ENCODE measurements at places on chromosomes 1 and 21.

GRCh38 chr1:93159337-93159736 lies 20.9 kb downstream of the TMED5 start:
- DNase-seq, result no peak

- no peak for DNase-seq
These were observed 26.5 kb downstream of the TMEM63A start for GRCh38 chr1:225855503-225856300.

DNA sequence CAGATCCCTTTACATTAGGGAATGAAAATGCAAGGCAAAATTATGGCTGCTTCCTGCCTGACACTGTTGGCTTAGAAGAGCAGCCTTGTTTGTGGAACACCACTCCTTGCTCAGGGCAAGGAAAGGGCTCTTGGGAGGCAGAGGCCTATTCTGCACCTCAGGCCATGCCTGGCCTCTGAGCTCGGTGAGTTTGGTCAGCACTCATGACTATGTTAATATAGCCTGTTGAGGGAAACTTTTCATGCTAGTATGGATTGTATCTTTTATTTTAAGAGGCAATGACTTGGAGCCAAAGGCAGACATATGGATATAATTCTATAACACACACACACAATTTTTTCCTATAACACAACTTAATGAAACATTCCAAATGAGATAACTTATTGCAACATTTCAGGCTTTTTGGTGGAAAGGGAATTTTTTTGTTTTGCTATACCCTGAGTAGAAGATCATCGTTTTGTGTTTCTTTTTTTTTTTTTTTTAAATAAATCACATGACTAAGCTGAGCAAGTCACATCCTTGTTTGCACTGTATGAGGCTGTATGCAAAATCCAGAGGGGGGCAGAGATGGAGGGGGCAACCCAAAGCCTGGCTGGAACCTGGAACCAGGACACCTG lies 5.6 kb upstream of the YRDC start:
- DNase-seq, result no peak

GRCh38 chr1:150925080-150925479 lies 1.1 kb upstream of the SETDB1 start:
- DNase-seq, result peak; percentile 77

DNA sequence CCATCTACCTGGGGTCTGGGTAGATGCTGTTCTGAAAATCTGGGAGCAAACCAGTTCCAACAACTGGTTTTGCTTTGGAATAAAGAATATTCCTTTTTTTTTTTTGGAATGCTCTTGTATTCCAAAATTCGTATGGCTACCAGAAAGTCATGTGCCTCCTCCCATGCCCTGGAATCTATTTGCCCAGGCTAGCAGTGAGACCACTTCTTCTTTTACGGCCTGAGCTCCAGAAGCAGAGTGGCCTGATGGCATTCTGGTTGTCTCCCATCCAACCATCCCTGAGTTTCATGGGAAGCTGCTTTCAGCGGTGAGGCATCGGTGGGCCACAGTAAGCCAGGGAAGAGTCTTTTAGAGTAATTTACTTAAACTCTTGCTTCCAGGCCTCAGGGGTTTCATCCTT lies 113.4 kb upstream of the RAB4A start:
- DNase-seq, result no peak

GRCh38 chr1:244106176-244106575 lies 55.1 kb downstream of the ZBTB18 start:
- no peak for DNase-seq

GRCh38 chr1:91851130-91852010 lies 34.6 kb downstream of the TGFBR3 start:
- peak; percentile 85 for DNase-seq

DNA sequence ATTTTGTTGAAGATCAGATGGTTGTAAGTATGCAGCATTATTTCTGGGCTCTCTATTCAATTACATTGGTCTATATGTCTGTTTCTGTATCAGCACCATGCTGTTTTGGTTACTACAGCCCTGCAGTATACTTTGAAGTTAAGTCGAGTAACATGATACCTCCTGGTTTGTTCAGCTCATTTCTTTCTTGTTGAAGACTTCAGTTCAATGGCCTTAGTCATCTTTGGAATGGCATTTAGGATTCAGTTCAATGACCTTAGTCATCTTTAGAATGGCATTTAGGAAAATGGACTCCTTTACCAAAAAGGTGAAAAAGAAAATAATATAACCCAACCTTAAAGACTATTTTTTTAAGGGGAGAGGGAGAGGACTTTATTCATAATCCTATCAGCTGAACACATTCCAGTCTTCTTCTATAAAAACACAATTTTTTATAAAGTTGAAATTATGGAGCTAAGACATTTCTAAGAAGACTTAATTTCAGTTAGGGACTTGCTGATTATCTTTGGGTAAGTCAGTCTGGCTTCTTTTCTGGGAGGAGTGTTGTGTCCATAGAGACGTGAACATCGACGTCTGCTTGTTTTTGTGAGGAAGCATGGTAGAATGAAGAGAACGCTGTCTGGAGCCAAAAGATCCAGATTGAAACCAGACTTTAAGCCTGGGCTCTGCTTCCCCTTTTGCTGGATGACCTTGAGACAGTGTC lies 48.3 kb downstream of the DDR2 start:
- no peak for DNase-seq

DNA sequence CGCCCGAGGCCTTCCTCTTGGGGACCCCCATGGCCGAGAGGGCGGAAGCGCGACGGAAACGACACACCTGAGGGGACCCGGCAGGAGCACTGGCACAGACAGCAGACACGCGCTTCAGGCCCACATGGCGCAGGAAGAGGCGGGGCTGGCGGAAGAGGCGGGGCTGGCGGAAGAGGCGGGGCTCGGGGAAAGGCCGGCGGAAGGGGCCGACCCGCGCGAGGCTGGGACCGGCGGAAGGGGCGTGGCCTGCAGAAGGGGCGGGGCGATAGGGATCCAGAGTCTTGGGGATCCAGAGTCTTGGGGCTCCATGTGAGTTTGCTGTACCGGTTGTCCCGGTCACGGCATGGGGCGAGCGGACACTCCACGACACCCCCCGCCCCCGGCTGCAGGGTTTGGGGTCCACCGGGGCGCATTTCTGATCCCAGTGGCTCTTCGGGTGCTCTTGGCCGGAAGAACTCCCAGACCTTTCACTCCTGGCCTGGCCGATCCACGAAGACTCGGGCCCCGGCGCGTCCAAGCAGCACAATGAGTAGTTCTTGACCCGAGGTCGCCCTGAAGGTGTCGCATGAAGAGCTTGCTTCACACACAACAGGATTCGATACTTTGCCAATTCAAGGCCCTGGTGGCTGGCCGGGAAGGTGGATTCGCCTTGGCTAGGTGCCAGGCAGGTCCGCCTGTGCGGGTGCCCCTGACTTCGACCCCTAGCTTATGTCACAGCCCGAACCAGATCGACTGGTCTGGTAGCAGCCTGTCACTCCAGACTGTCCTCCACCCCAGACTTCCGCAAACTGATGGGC lies at the start of gene URB1:
TSS of gene URB1 (minus strand) at position 133 of the 797 bp plus-strand sequence. CDS start at position 31, 102 bp downstream.
- peak; percentile 98 for DNase-seq

DNA sequence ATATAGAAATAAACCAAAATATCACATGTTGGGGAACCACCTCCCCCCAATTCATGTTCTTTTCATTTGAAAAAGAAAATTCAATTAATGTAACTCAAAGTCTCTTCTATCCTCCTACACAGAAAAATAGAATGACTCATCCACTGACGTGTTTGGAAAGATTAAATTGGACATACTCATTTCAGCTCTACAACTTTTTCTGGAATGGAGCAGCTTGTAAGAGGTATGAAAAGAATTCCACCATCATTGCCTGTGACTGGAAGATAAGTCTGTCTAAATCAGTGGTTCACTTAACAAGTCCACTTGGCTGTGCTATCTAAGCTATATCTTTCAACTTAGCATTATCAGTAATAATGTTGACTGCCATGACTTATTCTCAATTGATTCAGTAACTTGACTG lies 702.3 kb downstream of the BRINP3 start:
- DNase-seq, result no peak

GRCh38 chr1:65429806-65430205 lies 9.3 kb downstream of the LEPR start:
- no peak for DNase-seq

GRCh38 chr1:40361637-40362036 lies 11.9 kb upstream of the SMAP2 start:
- no peak for DNase-seq

DNA sequence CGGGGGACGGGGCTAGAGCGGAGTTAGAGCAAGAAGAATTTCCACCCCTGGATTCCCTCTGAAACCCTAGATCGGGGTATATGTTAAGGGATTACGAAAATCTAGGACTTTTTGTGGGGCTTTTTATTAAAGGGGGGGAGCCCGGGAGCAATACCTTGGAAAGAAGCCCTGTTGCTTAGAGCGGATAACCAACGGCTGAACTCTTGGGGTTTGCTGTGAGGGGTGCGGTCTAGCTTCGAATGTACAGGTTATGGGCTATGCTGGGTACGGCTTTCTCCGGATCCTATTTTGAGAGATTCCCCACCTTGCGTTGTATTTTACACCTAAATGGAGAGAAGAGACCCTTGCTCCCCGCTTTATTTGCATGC lies 626 bp downstream of the DYRK3 start:
- no peak for DNase-seq

DNA sequence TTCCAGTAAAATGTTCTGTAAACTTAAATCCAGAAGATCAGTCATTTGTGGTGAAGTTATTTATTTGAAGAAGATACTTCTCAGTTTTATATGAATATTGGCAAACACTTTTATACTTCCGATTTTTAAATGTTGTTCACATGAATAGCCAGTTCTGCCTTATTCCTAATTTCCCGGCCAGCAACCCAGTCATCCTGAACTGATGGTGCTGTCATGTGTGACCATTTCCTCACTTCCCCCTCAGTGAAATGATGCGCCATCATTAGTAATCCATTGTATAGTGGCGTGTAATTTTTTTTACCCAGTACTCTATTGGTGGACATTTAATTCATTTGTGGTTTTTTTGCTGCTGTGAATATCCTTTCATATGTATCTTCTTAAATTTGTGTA lies 16.4 kb downstream of the GPSM2 start:
- no peak for DNase-seq

DNA sequence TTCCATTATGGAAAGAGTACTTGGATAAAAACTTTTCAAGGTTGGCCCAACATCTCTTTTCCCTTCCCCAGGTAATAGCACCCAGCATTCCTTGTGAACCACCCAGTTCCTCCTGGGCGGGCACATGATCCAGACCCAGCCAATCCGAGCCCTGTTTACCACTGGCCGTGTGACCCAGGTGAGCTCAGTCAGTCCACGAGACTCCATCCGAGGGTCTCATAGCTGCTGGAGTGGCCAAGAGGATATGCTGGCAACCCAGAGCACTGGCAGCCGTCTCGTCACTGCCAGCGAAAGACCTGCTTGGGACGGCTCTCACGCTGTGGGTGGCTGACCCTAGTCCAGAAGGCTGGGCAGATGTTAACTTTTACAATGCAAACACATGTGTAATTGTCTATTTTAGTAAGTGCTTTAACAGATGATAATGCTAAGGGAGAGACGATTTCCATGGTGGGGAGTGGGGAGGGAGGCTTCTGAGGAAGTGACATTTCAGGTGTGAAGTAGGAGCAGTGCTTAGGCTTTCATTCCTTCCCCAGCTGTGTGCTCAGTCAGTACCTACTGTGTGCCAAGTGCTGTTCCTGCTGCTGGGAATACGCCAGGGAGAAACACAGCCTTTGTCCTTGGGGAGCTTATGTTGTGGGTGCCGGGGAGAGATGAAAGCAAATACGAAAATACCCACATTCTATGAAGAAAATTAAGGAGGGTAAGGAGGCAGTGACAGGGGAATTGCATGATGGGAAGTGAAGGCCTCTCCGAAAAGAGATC lies 24.5 kb downstream of the PARK7 start:
- no peak for DNase-seq

DNA sequence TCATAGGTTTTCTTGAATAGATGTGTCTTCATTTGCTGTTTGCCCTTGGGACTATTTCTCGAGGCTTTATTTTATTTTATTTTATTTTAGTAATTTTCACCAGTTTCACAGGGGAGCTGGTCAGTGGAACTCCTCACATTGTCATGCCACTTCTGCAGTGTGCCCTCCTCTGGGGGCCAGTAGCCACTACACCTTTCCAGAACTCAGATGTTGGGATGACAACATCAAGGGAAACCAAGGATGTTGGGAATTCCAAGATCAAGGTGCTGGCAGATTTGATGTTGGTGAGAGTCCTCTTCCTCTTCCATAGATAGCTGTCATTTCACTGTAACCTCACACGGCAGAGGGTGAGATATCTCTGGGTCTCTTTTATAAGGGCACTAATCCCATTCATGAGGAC lies 35.5 kb downstream of the SLC26A9 start:
- DNase-seq, result no peak

- no peak for DNase-seq
These were observed 45.1 kb upstream of the EPS15 start for GRCh38 chr1:51564124-51564523.

DNA sequence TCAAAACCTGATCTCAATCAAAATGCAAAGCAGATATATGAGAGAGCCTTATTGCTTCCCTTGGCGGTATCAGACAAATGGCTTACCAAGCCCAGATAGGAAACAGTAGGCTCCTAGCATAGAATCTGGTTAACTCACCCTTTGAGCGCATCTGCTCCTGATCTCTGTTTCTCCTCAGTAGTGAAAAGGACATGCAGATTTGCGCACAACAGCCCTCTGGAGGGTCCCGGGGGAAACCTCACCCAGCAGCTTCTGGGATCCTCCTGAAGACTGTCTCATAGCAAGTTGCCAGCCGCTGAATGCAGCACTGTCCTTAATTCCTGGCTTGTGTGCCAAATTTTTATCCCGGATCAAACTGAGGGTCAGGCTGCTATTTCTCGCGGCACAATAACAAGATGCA lies 192.2 kb downstream of the FASLG start:
- no peak for DNase-seq

DNA sequence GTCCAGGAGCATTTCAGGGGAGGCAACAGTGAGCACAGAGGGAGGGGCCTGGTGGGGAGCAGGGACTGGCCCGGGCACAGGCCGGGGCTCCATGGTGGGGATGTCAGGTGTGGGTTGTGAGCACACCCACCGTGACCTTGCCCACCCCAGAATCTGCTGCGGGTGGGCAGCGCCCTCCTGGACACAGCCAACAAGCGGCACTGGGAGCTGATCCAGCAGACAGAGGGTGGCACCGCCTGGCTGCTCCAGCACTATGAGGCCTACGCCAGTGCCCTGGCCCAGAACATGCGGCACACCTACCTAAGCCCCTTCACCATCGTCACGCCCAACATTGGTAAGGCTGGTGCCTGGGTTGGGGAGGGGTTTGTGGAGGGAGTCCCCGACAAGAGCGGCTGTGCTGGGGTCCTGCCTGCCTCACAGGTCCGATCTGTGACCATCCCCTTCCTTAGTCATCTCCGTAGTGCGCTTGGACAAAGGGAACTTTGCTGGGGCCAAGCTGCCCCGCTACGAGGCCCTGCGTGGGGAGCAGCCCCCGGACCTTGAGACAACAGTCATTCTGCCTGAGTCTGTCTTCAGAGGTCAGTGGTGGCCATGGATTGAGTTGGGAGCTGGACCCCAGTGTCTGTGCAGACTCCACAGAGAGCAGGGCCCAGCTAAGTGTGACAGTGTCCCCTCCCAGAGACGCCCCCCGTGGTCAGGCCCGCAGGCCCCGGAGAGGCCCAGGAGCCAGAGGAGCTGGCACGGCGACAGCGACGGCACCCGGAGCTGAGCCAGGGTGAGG lies 14.3 kb downstream of the PSRC1 start:
- DNase-seq, result peak; percentile 69

Data from spleen (tissue), 13 donors.